ENCODE measurements at places on chromosomes 3 and 15.

- no peak for DNase-seq
Measured at GRCh38 chr15:89761009-89761831, 10.2 kb upstream of the MESP1 start.

DNA sequence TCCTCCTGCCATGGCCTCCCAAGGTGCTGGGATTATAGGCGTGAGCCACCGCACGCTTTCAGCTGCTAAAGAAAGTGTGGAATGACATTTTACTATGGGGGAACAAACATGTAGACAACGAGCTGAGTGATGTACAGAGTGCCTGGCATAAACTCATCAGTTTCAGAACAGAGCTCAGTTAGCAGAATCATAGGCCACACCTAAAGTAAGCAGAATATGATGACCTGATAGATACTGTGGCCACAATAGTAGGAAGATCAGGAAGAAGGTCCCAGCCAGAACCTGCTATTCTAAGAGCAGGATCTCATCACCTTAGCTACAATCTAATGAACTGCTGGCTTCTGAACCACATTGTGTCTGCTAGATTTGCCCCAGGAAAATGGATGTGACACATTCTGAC is 158.3 kb downstream of the TPRG1 start:
- no peak for DNase-seq

DNA sequence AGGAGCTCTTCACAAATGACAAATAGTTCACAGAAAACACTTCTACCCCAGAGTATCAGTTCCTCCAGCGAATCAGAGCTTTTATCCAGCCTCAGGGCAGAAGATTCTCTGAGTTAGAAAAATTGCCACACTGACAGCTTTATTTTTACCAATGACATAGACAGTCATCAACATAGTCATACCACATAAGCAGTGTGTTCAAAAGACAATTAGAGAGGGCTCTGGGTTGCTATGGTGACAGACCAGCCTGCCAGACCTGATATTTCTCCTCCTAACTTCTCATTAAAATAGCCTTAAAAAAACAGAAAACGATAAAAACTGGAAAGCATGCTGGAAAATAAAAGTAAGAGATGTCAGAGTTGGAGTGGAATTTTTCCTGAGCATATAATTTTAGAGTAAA is 45.9 kb upstream of the COL6A5 start:
- no peak for DNase-seq

GRCh38 chr3:72176537-72177041 is 391.6 kb upstream of the PROK2 start:
- DNase-seq = no peak

GRCh38 chr3:31575448-31575847 is 42.7 kb downstream of the STT3B start:
- no peak for DNase-seq

GRCh38 chr3:65202395-65202794 is 514.6 kb upstream of the ADAMTS9 start:
- no peak for DNase-seq

DNA sequence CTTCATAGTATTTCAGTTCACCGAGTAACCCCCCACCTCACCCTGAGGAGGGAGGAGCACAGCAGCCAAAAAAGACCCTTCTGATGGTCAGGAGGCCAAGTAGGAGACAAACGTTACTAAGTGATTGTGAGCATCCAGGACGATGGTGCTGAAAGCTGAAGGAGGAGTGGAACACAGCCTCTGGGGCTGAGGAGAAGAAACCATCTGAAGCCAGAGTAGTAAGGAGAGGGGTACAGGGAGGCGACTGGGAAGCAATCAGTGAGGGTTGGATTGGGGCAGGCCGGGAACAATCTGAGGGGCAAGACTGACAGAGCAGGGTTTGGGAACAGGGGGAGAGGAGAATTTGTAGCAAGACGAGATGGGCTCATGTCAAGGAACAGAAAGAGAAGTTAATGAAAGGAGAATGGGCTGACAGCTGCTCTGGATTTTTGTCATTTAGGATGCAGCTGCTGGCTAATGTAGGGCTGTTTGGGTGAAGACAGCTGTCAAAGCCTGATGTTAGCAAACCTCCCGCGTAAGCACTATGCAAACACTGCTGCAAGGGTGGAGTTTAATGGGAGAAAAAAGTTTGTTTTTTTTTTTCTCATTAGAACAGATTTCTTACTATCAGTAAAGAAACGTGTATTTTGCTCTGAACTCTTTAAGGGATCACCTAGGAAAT is 622.2 kb downstream of the EDEM1 start:
- no peak for DNase-seq

DNA sequence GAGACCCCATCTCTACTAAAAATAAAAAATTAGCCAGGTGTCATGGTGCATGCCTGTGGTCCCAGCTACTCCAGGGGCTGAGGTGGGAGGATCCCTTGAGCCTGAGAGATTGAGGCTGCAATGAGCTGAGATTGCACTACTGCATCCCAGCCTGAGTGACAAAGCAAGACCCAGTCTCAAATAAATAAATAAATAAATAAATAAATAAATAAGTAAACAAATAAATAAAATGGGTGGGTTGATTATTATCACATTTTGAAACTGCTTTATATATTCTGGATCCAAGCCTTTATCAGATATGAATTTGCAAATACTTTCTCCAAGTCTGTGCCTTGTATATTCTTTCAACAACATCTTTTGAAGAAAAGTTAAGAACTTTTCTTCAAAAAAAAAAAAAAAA is 22.2 kb upstream of the PCSK6 start:
- DNase-seq = no peak

- DNase-seq = no peak
Measured at GRCh38 chr3:149658744-149659497, 1.1 kb upstream of the WWTR1 start.

- DNase-seq = no peak
Measured at GRCh38 chr3:133776794-133777438, 28.7 kb upstream of the SRPRB start.

DNA sequence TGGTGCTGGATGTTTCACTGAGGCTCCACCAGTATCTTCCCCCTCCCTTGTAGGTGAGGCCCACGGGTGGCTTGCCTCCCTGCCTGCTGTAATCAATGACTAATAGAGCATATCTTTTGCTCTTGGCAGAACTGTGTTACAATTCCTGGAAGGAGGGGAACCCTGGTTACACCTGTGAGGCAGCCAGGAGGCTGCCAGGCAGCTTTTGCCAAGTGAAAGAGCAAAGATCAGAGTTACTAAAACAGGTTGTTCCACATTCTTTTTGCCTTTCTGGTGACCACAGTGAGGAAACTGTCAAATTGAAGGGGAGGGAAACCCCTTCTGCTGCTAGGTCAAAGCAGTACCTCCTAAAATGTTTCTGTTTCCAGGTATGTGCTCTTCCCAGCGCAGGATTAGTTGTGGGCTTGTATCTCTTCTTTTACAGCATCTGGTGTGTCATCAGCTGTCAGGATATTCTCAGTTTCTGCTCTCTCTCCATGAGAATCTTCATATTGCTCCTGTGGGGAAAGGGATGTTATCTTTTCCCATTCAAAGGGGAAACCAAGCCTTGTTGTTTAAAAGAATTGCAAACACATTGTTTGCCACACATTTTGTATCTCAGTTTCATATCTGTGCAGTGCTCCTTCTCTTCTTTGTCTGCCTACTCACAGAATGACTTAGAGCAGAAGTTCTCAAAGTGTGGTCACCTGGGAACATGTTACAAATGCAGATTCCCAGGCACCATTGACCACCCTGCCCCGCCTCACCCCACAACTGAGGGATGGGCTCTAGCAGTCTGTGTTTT is 137.4 kb upstream of the UMPS start:
- DNase-seq = peak; percentile 6

DNA sequence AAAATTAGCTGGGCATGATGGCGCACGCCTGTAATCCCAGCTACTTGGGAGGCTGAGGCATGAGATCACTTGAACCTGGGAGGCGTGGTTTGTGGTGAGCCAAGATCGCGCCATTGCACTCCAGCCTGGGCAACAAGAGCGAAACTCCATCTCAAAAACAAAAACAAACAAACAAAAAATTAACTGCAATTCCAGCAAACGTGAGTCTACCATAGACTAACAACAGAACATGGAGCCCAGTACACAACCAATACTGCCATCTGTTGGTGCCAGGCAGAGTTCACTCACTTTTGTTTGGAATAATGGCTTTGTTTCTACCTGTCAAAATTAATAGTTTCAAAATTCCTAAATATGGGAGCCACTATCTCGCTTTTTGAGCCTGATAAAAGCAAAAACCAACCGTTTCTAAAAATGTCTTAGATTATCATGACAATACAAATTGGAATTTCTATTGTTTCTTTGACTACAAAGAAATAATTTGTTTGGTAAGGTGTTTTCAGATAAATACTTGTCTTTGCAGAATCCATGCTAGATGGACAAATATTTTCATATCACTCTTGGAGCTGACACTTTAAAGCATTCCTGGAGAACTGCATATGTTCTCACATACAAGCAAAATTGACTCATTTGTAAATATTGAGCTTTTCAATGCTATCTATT is 45.0 kb downstream of the GPR176 start:
- DNase-seq = no peak

DNA sequence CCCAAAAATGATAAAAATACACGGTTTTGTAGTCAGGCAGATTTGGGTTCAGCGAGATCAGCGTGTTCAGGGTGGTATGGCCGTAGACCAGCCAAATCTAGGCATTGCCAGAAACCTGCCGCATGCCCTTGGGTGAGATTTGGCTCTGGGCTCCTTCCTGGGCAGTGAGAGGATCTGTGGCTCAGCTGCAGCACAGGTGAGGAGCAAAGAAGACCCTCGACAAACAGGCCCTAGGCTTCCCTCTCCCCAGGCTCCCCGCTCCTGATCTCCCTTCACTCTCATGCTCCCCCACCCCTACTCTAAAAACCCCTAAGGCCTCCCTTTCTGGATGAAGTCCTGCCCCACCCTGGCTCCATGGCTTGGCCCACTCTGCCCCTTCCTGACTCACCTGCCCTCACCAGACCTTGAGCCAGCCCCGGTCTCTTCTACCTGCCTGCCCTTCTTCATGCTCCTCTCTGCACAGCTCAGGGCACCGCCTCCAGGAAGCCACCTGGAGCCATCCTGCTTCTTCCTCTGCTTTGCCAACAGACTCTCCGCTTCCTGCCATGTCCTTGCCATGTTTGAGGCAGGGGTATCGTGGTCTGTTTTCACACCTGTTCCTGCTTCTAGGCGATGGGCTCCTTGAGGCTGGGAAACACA is 88.1 kb downstream of the CORO2B start:
- no peak for DNase-seq

DNA sequence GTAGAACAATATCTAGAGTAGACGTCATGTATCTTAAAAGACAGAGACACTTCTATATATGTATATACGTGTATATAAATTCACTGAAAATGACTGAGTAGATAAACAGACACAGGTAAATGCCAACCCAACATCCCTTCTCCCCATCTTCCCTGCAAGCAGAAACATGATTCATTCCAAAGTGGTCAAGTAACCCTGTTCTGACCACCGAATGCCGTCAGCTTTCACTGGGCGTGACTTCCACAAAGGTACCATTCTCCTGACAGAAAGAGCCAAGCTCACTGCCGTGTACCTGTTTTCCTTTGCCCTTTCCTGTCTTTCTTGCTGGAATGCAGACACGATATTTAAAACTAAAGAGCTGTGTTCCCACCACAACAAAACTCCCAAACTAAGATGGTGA is 76.7 kb downstream of the TAFA4 start:
- no peak for DNase-seq

GRCh38 chr15:71532994-71533393 is 277.4 kb upstream of the NR2E3 start:
- no peak for DNase-seq

DNA sequence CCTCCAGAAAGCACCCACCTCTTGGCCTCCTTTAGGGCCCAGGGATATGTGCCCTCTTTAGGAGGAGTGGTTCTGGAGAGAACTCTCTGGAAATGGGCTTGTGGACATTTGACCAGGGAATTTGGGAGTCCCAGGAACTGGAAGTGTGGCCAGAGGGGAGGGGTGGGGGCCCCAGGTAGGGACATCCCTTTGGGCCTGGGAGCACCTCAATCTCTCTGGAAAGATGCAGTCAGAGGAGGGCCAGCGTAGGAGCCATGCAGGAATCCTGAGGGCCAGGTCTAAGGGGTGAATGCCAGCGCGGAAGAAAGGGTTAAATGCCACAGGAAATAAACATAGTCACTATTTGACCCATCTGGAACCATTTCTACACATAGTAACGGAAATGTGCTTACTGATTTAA is 50.3 kb upstream of the ITGA11 start:
- no peak for DNase-seq

DNA sequence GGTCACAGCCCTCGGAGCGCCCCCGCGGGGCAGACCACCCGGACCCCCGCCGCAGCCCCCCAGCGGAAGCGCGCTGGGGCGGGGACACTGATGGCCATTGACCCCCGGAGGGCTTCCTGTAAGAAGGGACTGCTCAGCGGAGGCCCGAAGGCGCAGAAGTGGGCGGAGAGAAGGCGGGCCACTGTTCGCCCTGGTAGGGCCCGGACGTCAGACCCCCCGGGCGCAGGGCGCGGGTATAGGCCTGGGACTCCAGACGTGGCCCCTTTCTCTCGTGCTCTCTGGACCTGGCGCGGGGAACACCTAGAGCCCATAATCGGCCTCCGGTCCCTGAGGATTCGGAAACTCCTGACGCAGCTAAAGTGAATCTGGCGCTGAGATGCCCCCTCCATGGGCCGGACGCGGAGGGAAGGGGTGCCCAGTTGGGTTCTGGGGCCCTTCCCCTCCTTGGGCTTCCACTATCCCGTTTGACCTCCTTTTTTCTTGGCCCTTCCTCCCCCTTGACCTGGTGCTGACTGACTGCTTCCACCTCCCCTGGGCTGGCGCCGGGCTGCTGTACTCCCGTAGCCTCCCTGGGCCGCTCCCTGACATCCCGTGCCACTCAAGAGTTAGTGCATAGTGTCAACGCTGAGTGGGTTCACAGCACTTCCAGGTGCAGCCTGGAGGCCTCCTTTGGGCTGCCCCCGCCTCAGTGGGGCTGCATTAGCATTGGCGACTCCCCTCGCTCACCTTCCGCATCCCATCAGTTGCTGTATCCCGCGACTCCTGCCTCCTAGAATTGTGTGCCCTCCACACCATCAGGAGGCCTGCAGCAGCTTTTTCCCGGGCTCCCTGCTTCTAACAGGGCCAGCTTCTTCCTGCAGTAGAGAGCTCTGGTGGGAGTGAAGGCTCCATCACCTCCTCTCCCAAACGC is 694 bp downstream of the ABTB1 start:
- peak; percentile 39 for DNase-seq

DNA sequence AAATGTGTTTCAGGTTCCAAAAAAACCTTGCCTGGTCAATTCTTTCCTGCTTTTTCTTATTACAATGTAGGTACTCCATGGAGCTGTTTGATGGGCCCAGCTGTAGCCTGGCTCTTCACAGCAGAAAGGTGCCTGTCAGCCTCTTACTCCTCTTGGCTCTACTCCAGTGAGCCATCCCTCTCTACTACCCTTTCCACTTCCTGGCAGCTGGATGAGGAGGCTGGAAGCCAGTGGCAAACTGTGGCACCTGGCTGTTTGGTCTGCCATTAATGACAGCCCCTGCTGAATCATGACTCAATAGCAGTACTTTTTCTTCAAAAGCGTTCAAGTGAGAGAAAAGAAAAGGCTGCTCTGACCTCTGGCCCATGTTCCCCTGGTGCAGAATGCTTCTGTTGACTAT is 618.1 kb downstream of the PYDC2 start:
- no peak for DNase-seq

GRCh38 chr3:189038773-189039745 is 132.7 kb upstream of the TPRG1 start:
- DNase-seq = peak; percentile 11

GRCh38 chr3:191235331-191236314 is 36.6 kb downstream of the OSTN start:
- DNase-seq = peak; percentile 0

- DNase-seq = no peak
Measured at GRCh38 chr3:105661461-105661860, 207.4 kb downstream of the CBLB start.
